Heart right ventricle (tissue), 16 donors: ENCODE measurements at places on chromosomes 6 and 20.

DNA sequence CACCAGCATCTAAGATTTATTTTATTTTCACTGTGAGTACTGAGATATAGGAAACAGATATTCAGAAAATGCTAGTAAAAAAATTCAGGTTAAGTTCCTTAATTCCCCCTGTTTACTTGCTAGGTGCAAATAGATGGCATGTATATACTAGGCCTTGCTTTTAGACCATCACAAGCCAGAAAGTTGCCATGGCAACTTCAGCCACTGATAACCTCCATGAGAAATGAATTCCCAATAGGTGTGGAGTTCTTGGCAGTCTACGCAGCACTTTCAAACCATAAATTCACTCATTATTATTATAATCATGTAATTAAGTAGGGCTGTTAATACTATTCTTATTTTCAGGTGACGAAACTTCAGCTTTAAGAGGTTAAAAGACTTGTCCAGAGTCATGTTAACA, 251.6 kb upstream of the TFAP2D start:
- DNase-seq, result no peak

- DNase-seq, result no peak
Measured at GRCh38 chr6:8193541-8193940, 91.2 kb upstream of the EEF1E1 start.

- DNase-seq, result no peak
Measured at GRCh38 chr20:37669062-37669772, 24.6 kb upstream of the CTNNBL1 start.

DNA sequence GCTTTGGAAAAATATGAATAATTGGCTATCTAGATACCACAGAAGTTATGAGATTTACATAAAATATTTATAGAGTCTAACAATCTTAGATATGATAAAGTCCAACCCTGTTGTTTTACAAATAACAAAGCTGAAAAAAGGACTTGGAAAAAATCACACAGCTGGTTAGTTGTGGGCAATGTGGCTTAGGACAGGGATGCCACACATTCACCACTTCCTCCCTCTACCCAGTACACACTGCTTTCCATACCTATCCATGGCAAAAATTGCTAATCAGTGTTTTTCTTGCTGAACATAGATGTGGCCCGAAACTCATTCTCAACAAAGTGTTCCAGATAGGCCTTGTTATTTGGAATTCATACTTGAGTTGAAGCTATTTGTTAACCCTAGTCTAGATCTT, 147.3 kb upstream of the BMP5 start:
- DNase-seq, result no peak

GRCh38 chr20:57605045-57605444, 15.2 kb downstream of the ZBP1 start:
- DNase-seq, result no peak

- no peak for DNase-seq
Measured at GRCh38 chr6:83308833-83309232, 115.7 kb downstream of the RWDD2A start.

DNA sequence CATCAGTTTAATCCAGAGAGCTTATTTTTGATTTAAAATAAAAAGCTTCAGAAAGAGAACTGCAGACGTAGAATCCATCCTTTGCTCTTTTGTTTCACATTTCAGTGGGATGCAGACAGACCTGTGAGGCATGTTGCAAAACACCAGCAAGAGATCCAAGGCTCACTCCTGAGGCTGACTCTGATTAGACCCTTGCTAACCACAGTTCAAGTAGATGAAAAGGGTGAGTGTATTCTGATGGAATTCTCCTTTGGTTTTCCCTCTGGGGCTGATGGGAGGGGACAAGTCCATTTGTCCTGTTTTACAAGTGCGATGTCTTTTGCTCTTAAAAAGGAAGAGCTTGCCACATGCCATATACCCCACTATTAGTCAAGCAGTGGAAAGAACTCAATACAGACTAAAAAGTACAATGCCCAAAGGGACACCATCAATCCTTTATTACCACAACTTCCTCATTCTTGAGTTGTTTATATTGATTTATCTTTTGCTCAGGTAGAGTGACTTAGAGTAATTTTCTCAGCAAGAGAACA, 772.7 kb downstream of the MAFB start:
- no peak for DNase-seq

GRCh38 chr20:2626853-2627541, 25.4 kb upstream of the NOP56 start:
- DNase-seq, result no peak

DNA sequence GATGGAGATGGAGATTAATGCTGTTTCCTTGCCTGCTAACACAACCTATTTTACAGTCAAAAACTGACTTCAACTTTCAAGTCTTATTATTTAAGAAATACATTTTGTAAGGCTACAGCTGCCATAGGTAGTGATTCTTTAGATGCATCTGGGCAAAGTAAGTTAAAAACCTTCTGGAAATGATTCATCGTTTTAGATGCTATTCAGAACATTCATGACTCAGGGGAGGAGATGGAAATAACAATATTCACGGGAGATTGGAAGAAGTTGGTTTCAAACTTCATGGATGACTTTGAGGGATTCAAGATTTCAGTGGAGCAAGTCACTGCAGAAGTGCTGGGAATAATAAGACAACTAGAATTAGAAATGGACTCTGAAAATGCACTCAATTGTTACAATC, 174.9 kb upstream of the GGTLC1 start:
- no peak for DNase-seq

DNA sequence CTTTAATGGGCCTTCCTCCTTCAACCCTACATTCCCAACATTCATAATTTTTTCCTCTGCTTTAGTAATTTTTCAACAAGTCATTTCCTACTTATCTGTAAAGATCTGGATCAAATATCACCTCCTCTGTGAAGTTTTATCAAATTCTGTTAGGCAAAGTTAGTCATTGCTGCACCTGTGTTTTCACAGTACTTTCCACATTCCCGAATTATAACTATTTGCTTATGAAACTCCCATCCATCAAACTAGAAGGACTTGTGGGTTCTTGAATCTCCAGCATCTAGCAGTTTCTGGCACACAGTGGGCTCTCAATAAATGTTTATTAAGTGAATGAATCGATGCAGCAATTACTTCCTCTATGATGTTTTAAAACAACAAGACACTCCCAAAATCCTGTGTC, 257.6 kb downstream of the HDGFL1 start:
- no peak for DNase-seq

GRCh38 chr6:72504406-72504805, 117.5 kb upstream of the KCNQ5 start:
- no peak for DNase-seq

DNA sequence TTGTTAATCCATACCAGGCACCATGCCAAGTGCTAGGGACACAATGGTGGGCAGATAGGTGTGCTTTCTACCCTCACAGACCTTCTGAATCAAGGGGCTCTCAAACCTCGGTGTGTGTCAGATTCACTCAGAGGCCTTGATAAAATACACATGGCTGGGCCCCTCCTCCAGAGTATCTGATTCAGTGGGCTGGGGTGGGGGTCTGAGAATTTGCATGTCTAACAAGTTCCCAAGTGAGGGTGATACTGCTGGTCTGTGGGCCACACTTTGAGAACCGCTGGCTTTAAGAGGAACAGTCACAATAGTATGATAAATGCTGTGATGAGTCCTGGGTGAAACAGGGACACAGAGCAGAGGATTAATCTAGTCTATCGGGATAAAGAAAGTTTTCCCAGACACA, 35.8 kb upstream of the SIRT5 start:
- DNase-seq, result no peak

DNA sequence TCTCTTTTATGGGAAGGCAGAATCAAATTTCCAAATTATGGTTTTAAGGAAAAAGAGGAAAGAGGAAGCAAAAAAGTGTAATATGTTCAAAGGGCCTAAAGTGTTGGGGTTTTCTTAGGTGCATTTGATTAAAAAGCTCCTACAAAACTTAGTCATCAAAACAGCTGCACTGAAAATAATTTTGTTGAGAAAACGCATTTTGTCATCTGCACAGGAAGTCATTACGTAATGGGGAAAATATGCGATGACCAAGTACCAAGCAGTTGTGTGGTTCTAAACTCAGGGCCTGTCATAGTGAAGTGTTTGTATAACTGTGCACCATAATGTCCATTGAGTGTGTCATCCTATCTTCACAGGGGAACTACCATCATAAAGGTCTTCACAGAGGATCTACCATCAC, 15.6 kb downstream of the HAO1 start:
- peak; percentile 13 for DNase-seq

- DNase-seq, result no peak
Measured at GRCh38 chr6:167572106-167572505, 247.2 kb downstream of the TTLL2 start.

GRCh38 chr20:11714886-11715285, 202.8 kb upstream of the BTBD3 start:
- no peak for DNase-seq

DNA sequence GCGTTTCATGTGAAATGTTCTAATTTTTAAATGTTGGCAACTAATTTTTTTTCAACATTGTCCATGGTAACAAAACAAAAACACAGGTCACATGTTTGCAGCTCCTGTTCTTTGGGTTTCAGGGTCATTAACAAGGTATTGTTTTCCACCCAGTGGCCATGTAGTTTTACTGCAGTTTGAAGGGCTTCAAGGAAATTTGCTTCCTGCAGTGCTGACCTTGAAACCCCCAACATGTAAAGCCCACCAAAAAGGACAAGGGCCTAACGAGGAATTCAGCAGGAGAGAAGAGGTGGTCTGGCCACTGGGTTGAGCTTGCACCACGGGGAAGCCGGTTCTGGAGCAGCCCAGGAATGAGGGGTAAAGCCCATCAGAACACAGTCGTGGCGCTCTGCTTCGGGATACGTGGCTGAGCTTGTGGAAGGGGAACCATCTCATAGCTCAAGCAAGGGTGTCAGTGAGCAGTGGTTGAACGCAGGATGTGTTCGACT, 13.9 kb upstream of the KLHL31 start:
- DNase-seq, result no peak

DNA sequence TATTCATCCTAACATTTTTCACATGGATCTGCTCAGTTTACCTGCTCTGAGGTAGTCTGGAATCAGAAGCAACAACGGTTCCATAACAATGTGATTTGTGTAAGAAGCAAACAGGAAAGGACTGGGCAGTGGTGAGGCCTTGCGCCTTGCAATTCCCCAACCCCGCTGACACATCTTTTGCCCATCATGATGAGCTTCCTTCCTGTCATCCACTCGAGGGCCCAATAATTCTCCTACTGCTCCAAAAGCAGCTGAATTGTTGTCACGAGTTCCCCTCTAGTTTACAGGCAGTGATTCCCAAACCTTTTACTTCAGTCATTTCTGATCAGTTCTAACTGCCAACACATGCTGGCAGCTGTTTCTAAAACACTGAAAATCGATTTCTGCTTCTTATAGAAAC, 22.9 kb downstream of the STX7 start:
- DNase-seq, result peak; percentile 20

DNA sequence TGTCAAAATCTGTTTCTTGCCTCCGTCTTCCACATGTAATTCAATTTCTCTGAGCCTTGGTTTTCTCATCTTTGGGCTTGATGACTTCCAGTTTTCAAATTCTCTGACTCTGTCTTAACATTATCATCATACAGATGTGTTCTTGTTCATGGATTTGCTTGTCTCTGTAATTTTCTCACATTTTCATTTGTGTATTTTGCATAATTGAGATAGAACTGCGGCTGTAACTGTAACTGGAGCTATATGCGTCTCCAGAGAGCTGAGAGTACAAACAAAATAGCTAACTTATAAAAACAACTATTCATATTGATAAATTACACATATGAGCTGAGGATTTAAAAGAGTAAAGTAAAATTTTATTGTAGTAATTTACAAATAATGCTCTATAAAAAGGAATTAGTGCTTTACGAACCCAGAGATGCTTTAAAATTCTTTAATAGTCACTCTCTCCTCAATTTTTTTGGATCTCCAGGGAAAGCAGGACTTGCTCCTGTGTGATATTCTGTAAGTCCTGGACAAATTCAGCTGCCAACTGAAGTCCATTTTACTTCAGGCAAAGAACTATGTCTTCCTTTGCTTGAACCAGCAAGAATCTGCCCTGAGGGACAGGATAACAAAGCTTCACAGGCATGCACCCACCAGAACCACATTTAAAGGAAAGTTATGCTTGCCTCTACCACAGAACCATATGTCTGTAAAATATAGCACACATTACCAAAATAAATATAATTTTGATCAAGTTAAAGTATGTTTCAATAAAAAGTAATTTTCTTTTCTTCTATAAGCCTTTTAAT, 288.3 kb downstream of the KHDC1L start:
- no peak for DNase-seq

- DNase-seq, result no peak
Measured at GRCh38 chr6:3535776-3536435, 79.1 kb upstream of the SLC22A23 start.

- no peak for DNase-seq
Measured at GRCh38 chr20:60053125-60053817, 95.0 kb downstream of the CDH26 start.

DNA sequence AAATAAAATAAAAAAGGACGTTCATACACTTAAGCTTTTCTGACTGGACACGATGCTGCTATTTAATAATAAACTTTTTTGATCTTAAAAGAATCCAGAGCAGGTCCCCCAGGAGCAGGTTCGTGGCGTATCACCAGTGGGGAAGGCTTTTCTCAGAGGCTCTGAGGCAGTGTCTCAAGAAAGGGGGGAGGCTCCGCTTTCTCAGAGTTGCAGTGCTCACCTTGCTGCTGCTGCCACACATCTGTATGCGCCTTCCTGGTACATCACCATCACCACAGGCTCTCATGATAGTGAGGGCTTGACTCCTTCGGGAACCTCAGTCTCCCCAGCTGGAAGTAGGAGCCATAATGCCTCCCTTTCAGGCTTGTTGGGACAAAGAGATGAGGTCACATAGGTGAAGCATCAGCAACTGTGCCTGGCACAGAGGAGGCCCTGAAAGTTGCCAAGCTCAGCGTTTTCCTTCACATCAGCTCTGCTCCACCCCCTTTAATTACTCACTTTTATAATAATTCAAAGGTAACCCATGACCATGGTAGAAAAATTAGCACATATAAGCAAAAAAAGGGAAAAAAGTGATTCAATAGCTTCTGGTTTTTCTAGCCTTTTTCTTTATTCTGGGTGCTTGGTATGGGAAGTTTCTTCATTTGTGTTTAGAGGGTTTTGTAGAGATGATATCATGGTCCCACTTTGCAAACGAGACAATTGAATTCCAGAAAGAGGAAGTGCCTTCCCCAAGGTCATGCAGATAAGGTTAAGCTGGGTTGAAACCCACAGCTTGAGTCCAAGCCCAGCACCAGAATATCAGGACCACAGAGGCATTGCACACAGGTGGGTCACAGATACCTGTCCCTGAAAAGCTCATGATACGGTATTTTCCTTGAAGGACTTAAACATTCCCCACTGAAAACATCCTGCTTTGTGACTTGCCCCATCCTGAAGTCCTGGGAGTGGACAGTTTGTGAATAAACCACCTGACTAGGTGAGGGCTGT, 24.5 kb downstream of the SRSF3 start:
- DNase-seq, result no peak

GRCh38 chr6:372336-372911, 19.1 kb upstream of the IRF4 start:
- DNase-seq, result no peak

DNA sequence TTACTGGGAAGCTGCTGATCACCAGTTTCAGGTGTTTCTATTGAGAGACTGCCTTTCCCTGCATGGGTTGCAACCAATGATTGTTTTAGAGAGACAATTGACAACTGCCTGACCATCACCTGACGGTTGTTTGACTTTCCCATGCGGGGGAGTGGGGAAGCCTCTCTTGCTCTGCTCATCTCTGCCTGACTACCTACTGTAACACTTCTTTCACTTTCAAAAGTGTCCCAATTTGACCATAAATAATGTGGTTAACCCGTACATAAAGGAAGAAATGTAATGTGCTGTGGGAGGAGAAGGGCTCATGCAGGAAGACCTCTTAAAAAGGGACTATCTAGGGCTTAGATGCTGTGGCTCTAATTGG, 122.1 kb upstream of the PHACTR1 start:
- DNase-seq, result no peak
